ENCODE measurements at places on chromosomes 13 and 19. TPM values are rescaled to one million over a fixed set of nuclear protein-coding genes. Genes with fewer than 3 reads are reported as not detected.
A peak's percentile ranks its signal among the peaks of the same experiment; 100 is the strongest.

Gene TEX26
- total RNA-seq, result not detected

Gene LYPD3
- 3.1 TPM for total RNA-seq

Gene DACT3
- total RNA-seq, result 1.8 TPM

Gene PSG3
- not detected for total RNA-seq

Gene SIGLEC9
- not detected for total RNA-seq

Gene CRX
- 0.53 TPM for total RNA-seq

Gene EXOSC5
- 56.6 TPM for total RNA-seq

Gene FGF21
- 0.44 TPM for total RNA-seq

Gene C19orf33
- total RNA-seq, result 22.3 TPM

Gene CCDC70
- not detected for total RNA-seq

Gene COG3
- 17.0 TPM for total RNA-seq

DNA sequence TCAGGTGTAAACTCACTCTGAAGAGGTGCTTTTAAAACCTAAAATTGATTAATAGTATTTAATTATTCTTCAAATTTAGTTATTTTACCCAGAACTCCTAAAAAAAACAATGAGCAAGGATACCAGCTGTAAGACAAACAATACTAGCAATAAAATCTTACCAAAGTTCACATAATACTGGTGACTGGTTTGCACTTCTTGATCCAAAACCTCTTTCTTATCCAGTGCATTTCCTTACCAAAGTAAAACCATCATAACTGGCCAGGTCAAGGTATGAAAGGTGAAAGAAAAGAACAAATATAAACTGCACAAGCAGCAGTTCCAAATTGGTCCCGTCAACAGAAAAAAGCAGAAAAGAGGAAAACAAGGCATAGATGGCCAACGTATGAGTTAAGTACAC, 62.7 kb downstream of the PSPC1 start:
- DNase-seq, result no peak

- DNase-seq, result no peak
Observed at GRCh38 chr19:31801611-31802010, 452.4 kb upstream of the TSHZ3 start.

GRCh38 chr13:36282821-36283432, 14.7 kb downstream of the CCDC169 start:
- DNase-seq, result no peak

DNA sequence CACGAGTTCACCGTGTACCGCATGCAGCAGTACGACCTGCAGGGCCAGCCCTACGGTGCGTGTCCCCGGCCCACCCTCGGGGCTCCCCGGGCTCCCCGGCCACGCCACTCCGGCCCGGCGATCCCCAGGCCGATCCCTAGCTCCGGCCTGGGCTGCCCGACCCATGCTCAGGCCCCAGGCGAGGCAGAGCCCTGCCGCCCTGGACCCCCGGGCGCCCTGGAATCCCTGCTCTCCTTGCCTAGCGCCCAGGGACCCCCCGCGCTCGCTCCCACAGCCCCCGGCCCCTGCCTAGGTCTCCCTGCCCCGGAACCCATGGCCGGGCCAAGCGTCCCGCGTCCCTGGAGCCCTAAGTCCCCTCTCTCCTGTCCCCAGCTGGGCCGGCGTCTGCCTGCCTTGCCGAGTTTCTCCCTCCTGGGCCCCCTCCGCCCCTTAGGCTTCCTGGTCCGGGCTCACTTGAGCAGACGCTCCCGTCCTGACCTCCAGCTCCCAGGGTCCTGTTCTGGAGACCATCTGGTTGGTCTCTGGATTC, 494 bp downstream of the NCLN start:
- DNase-seq, result no peak

DNA sequence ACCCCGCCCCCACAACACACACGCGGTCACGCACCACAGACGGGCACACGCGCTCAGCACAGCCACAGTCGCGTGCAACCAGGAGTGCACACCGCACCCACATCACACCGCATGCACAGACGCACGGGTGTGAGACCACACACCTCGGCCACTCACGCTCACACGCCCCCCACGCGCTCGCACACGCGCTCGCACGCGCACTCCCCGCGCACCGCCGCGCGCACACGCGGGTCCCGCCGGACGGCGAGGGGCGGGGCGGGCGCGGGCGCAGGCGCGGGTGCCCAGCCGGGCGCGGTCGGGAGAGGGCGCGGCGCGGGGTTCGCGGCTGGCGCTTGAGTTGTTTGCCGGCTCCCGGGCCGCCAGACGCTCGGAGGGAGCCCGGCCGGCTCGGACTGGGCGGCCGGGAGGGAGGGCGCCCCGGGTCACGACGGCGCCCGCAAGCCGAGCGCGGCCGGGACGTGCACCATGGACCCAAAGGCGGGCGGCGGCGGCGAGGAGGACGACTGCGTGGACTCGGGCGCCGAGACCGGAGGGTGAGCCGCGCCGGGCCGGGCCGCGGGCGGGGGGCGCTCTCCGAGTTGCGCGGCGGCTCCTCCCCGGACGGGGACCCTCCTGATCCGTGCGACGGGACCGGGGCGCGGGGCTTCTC, at the start of gene FAM124A:
FAM124A (plus strand) TSS at position 362 of the 649 bp plus-strand sequence; CDS start at position 466, 104 bp downstream.
- peak; percentile 61 for DNase-seq

DNA sequence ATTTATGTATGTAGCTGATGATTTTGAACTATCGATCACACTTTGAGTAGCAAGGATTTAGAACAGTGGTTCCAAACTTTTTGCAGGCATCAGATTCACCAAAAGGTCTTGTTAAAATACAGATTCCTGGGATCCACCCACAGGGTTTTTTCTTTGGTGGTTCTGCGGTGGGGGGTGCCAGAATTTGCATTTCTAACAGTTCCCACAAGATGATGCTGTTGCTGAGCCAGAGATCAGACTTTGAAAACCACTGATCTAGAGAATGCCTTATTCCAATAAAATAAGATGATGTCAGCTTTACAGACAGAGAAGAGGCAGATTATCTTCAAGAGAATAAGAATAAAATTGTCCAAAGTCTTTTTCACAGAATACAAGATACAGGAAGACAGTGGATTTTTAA, 80.9 kb upstream of the SHISA2 start:
- DNase-seq, result no peak

DNA sequence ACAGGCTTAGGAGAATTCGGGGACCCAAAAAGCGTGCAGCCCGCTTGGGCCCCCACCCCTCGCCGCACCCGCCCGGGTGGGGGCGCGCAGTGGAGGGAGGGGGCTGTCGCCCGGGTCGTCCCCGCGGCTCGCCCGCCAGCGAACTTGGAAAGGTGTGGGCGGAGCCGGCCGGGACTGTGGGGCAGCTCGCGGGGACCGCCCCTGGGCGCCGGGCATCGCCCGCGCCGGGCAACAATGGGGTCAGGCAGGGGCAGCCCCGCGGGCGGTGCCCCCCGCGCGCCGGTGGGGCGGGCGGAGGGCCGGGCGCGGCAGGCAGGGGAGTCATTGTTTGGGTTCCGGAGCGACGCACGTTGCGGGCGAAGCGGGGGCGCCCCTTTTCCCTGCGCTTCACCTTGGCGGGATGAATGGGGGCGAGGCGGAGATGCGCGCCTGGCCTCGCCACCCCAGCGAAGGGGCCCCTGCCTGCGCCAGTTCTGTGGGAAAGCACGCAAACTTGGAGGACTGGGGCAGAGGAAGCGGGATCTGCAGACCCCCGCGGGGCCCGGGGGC, 647 bp upstream of the KLF12 start:
- DNase-seq, result peak; percentile 32

GRCh38 chr13:78689011-78689410, 30.1 kb upstream of the OBI1 start:
- DNase-seq, result no peak

- DNase-seq, result no peak
Observed at GRCh38 chr13:47976325-47976724, 24.7 kb downstream of the SUCLA2 start.

- no peak for DNase-seq
Observed at GRCh38 chr13:50074843-50075242, 59.6 kb downstream of the KCNRG start.

DNA sequence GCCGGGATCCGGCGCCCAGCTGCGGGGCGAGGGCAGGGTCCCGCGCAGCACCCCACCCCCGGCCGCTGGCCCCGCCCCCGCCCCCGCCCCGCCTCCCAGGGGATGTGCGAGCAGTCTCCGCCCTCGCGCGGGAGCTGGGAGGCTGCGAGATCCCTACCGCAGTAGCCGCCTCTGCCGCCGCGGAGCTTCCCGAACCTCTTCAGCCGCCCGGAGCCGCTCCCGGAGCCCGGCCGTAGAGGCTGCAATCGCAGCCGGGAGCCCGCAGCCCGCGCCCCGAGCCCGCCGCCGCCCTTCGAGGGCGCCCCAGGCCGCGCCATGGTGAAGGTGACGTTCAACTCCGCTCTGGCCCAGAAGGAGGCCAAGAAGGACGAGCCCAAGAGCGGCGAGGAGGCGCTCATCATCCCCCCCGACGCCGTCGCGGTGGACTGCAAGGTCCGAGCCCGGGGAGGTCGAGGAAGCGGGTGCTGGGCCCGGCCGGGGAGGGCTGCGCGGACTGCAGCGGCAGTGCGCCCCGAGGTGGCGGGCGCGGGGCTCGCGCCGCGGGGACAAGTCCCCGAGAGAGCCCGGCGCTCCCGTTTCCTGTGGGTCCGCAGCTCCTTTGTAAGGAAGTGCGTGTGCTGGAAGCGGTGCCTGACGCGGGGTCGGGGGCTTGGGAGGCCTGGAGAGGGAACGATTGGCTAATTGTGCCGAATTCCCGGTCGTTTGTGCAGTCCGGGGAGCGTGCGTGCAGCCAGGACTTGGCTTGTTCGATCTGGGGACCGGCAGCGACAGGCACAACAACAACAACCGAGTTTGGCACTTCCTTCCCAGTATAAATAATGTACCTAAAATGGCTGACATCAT, at the start of gene ITM2B:
ITM2B (plus strand) TSS at position 161 of the 843 bp plus-strand sequence; CDS start at position 316, 155 bp downstream.
- DNase-seq, result peak; percentile 70

- DNase-seq, result no peak
Observed at GRCh38 chr13:111210544-111211469, 95.7 kb downstream of the ARHGEF7 start.

DNA sequence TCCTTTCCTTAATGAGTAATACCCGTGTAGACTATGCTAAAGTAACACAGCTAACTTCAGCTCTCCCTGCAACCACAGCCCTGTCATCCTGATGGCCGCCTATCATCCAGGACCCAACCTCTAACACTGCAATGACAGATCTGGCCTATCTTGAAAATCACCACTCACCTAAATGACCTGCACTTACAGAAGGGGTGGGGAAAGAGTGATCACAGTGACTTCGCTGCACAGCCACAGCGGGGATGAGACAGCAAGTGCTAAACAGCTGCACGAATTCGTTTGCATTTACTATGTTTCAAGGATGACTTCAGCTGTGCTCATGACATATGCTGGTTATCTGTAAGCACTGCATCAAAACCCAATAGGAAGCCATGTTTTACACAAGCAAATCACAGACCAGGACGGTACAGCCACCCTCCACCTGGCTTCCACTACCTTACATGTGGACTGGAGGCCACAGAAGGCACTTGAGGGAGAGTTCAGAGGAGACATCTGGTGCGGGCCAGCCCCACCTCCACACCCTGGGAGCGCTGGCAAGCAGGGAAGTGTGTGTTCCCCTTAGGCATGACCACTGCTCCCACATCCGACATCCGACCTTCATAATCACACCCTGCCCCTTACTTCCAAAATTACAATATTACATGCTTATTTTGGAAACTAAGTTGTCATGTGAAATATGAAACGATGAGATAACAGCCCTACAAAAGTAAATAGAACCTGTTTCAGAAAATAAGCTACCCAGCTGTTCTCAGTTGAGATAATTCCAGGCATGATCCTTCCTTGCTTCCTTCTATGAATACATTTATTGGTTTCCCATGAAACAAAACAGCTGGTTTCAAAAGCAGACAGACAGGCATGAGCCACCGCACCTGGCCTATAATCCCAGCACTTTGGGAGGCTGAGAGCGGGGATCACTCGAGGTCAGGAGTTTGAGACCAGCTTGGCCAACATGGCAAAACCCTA, 95.7 kb downstream of the STK24 start:
- no peak for DNase-seq

DNA sequence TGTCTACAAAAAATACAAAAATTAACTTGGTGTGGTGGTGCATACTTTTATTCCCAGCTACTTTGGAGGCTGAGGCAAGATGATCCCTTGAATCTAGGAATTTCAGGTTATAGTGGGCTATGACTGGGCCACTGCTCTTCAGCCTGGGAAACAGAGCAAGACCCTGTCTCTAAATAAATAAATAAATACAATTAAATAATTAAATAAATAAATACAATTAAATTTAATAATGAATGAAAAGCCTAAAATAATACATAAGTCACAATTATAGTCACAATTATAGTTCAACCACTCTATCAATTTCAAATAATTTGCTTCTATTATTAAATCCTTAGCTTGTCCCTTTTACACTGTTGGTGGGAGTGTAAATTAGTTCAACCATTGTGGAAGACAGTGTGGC, 146.4 kb upstream of the RFC3 start:
- DNase-seq, result no peak

DNA sequence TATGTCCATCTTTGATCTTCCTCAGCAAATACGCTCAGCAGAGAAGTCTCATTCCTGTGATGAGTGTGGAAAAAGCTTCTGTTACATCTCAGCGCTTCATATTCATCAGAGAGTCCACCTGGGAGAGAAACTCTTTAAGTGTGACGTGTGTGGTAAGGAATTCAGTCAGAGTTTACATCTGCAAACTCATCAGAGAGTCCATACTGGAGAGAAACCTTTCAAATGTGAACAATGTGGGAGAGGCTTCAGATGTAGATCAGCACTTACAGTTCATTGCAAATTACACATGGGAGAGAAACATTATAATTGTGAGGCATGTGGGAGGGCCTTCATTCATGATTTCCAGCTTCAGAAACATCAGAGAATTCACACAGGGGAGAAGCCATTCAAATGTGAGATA, 5.7 kb upstream of the ZNF284 start:
- no peak for DNase-seq

DNA sequence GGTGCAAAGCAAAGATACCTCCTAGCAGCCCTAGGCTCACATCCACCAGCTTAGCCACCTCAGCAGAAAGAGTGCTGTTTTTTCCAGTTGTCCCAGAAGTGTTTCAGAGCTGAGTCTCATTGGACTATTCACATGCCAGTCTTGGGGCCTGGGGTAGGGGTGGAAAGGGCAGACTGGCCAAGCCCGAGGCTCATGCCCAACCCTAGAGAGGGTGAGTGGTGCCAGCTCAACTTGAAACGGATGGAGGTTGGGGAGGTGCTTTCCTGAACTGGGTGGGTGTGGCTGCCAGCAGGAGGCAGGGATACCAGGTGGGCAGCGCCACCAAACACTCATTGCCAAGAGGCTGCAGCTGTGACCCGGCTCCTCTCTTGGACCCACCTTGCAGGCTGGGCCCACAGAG, 116.9 kb downstream of the DPF1 start:
- DNase-seq, result no peak

GRCh38 chr13:93080166-93080565, 146.4 kb upstream of the GPC6 start:
- DNase-seq, result no peak

GRCh38 chr13:41312176-41312500, 1.1 kb downstream of the NAA16 start:
- no peak for DNase-seq

DNA sequence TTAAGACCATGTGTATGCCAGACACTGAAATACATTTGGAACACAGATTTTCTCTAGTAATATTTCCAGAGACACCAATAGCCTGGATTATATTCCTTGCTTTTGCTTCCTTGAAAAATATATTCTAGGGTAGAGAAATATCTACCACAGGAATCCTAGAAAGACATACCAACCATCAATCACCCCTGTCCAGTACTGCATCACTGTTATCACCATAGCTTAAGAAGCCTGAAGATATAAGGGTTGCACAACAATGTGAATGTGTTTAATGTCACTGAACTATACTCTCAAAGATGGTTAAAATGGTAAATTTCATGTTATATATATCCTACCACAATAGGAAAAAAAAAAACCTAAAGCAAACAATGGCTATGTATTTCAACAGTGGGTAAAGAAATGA, 163.6 kb downstream of the DIAPH3 start:
- DNase-seq, result no peak

Measured in WTC11 (cell line).